ENCODE measurements at places on chromosomes 3 and 15. TPM values are rescaled to one million over a fixed set of nuclear protein-coding genes. Genes with fewer than 3 reads are reported as not detected.

- DNase-seq: no peak
These were observed 73.8 kb downstream of the FHIT start for GRCh38 chr3:61177450-61177849.

GRCh38 chr3:12138044-12138443 lies 20.7 kb downstream of the TIMP4 start:
- DNase-seq: peak; percentile 30

DNA sequence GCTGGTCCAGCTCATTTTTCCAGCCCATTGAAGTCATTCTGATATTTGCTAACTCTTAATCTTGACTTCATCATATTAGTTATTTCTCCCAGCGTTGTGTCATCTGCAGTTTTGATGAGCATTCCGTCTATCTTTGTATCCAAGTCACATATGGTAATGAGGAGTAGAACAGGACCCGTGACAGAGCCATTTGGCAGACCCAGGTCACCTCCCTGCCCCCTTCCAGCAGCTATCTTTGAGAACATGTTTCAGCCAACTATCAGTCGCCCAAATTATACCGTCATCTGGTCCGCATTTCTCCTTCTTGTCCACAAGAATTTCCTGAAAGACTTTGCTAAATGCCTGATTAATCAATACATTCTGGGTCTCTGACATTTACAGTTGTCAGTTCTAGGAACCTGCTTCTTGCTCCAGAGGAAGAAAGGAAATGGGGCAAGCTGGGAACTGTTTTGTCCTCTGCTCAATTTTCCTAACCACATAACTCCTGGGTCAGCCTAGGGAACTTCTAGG lies 347.1 kb upstream of the NR2E3 start:
- DNase-seq: no peak

- no peak for DNase-seq
These were observed 125.1 kb downstream of the GABRG3 start for GRCh38 chr15:27095886-27096624.

DNA sequence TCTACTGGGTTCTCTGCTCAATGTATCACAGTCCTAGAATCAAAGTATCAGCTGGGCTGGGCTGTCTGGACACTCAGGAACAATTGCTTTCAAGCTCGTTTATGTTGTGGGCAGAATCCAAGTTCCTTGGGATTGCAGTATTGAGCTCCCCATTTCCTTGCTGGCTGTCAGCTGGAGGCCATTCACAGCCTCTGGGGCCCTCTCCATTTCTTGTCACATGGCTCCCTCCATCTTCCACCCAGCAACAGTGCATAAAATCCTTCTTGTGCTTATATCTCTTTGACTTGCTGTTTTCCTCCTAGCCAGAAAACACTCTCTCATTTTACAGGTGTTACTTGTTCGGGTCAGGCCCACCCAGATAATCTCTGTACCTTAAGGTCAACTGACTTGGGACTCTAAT lies 363.5 kb downstream of the IGSF11 start:
- DNase-seq: no peak

- DNase-seq: no peak
These were observed 419.8 kb upstream of the WNT5A start for GRCh38 chr3:55906896-55907295.

DNA sequence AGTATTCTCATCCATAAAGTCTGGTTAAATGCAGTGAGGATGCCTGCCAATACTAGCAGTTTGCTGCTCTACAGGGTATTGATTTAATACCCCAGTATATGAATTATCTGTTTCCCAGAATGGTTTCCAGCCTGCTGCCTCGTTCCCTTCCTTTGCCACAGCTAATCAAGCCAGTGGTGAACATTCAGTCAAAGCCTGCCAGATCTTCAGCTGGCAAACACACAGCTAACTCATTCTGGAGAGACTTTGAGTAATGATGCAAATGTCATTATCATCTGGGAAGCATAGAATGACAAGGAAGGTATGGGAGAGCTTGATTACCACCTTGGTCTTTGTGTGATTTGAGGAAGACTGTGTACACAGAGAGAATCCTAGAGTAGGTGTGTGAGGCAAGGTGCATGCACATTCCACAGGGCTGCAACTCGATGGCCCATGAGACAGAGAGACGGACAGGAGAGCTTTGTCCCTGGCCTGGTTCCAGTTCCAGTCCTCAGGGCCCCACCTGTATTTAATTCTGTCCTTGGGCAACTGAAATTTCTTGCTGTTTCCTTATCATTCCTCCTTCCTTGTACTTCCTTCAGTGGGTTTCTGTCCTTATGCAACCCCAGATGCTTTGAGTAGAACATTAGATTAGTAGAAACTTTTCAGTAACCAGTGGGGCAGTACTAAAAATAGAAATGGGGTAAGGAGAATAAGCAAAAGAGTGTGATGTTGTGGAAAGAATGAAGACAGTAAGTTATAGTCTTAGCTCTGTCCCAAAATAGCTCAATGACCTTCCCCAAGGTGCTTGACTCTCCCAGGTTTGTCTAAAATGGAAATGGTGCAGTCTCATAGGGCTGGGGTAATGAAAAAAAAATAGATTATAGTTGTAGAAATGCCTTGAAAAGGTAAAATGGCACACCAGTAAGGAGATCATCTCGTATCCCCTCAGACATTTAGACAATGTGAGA lies 72.5 kb downstream of the MITF start:
- no peak for DNase-seq

- no peak for DNase-seq
These were observed 1.9 kb downstream of the CRABP1 start for GRCh38 chr15:78342021-78342420.

DNA sequence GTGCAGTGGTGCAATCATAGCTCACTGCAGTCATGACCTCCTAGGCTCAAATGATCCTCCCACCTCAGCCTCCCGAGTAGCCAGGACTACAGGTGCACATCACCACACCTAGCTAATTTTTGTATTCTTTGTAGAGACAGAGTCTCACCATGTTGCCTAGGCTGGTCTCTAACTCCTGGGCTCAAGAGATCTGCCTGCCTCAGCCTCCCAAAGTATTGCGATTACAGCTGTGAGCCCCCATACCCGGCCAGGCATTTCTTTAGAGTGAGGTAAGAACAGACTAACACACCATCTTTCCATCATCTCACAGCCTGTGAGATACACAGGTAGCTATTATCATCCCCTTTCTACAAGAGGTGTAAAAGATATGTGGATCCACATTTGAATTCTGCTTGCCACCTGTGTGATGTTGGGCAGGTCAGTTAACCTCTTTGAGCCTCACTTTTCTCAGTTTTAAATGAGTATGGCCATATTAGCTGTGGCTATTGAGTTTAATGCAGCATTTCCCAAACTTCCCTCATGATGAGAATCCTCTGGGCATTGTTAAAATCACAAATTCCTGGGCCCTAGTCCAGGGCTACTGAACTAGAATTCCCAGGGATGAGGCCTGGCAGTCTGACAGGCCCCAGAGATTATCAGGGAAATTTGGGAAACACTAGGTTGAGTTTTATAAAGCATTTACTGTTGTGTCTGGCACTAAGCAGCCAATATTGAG lies 46.0 kb downstream of the ANP32A start:
- DNase-seq: no peak

DNA sequence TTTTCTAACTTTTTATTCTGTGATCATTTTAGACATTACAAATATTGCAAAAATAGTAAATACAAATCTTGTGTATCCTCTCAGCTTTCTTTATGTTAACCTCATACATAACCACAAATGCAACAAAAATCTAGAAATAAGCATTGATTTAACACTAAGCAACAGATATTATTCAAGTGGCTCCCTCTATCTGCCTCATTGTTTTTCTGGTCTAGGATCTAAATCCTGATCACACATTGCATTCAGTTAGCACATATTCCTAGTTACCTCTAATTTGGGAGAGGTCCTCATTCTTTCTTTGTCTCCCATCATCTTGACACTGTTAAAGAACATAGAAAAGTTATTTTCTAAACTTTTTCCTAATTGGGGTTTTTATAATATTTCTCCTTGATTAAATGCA lies 1126.0 kb downstream of the ROBO2 start:
- no peak for DNase-seq

- peak; percentile 69 for DNase-seq
These were observed 1.7 kb upstream of the SLC2A2 start for GRCh38 chr3:171028025-171028778.

- DNase-seq: no peak
These were observed 149.0 kb downstream of the NEK10 start for GRCh38 chr3:27220166-27220565.

GRCh38 chr3:115512565-115513415 lies 110.5 kb upstream of the GAP43 start:
- peak; percentile 37 for DNase-seq

- peak; percentile 39 for DNase-seq
These were observed 86.9 kb upstream of the COL6A5 start for GRCh38 chr3:130258532-130258952.

GRCh38 chr3:51538115-51538458 lies 432 bp upstream of the RAD54L2 start:
- DNase-seq: no peak

DNA sequence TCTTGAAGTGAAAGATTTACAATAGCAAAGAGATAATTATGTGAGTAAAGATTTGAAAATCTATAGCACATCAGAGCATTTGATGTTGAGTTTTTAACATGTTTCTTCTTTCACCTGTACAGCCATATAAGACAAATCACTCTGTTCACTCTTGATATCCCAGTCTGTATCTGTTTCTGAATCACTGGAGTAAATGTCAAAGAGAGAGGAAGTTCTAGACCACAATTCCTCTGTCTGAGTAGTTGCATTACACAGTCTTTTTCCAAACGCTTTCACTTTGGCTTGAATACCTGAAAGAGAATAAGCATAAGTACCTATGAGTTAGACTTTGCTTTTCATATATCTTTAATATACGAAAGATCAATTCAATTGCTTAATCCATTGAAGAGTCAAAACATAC lies 9.9 kb downstream of the THAP10 start:
- DNase-seq: no peak

GRCh38 chr3:70360979-70361760 lies 48.7 kb upstream of the MDFIC2 start:
- no peak for DNase-seq

DNA sequence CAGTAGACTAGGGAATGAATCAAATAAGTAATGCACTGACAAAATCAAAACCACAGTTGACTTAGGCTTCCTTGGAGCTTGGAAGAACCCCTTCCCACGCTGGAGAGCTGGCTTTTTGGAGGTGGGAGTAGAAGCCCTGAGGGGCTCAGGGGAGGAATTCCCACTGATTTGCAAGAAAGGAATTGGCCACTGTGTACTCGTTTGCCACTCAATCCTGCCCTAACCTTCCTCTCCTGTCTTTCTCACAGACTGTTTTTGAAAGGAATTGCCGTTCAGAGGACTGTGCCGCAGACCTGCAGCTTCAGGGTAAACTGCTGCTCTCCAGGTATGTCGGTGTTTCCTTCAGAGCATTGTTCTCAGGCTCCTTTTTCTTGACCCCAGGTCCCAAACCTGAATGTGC lies 208.2 kb upstream of the CTDSPL start:
- no peak for DNase-seq

- no peak for DNase-seq
These were observed 61.8 kb downstream of the CCDC33 start for GRCh38 chr15:74297887-74298286.

GRCh38 chr3:151262871-151263525 lies 15.3 kb downstream of the P2RY14 start:
- DNase-seq: no peak

DNA sequence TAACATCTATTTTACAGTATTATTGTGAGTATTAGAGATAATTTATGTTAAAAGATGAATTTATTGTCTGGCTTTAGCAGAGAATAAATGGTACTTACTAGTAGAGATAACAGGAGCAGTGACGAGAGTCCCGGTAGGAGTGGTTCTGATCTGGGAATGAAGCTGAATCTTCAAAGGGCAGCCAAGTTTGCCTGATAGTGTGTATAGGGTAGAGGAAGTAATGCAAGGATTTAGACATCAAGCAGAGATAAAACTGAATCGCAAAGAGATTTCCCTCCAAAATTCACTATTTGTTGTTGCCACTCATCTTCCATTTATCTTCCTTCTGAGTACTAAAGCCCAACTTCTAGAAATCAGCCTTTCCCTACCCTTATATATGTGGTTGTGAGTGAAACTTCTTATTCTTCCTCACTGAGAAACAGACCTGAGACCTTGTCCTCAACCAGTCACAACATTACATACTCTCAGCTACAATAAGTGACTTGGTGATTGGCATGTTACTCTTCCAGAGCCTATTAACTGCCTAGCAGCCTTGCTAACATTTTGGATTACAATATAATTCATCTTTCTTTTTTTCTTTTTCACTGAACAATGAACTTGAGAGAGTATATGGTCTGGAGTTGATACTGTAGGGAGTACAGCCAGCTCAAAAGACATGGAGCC lies 692.7 kb upstream of the ZNF385D start:
- DNase-seq: no peak

- DNase-seq: no peak
These were observed 1.7 kb downstream of the KLHL40 start for GRCh38 chr3:42686832-42687650.

DNA sequence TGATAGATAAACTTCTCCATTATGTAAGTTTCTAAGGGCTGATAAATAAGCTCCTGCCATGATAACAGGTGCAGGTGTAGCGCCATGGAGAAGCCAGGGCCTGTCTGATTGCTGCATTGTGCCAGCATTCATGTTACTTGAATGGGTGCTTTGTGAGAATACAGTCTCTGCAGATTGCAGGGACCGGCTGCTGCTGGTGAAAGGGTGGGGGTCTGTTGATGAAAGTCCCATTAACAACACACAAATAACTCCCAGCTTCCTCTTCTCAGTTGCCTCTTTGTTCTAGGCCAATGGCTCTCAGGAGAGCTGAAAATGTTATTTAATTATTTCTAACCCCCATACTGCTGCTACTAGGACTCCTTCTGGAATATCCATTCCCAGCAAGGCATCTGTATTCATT lies 77.2 kb downstream of the RTP4 start:
- DNase-seq: no peak

- no peak for DNase-seq
These were observed 44.0 kb downstream of the BFSP2 start for GRCh38 chr3:133443649-133444422.

The ADGRG7 gene
- not detected for total RNA-seq

The SKOR1 gene
- 0.19 TPM for total RNA-seq

The CHRNA3 gene
- total RNA-seq: 0.27 TPM

The ABHD10 gene
- 32.8 TPM for total RNA-seq

The LEKR1 gene
- total RNA-seq: 1.0 TPM

The EFHB gene
- total RNA-seq: not detected

The GOLGA8K gene
- total RNA-seq: not detected

The SOX14 gene
- not detected for total RNA-seq

The C3orf80 gene
- 0.13 TPM for total RNA-seq

The ACOX2 gene
- total RNA-seq: 26.1 TPM

The ZNF502 gene
- 4.0 TPM for total RNA-seq
